ENCODE measurements at places on chromosomes 2 and 18. TPM values are rescaled to one million over a fixed set of nuclear protein-coding genes. Genes with fewer than 3 reads are reported as not detected.

LOXHD1 gene
- total RNA-seq: 0.35 TPM

UNC80 gene
- not detected for total RNA-seq

KLHL30 gene
- not detected for total RNA-seq

ZC3H15 gene
- 80.0 TPM for total RNA-seq

CCDC74B gene
- 1.1 TPM for total RNA-seq

PRKAG3 gene
- total RNA-seq: not detected

SERPINB3 gene
- not detected for total RNA-seq

TBR1 gene
- not detected for total RNA-seq

GRCh38 chr2:221969087-221969829 lies 329.5 kb downstream of the PAX3 start:
- no peaks in the 10 kb centered on the region for H3K4me1 ChIP-seq
- peaks cover 2% of the 10 kb centered on the region for H3K27me3 ChIP-seq
- no peaks in the 10 kb centered on the region for H3K36me3 ChIP-seq
- H3K27ac ChIP-seq: no peak overlapping the region

- peaks cover 18% of the 10 kb centered on the region for H3K36me3 ChIP-seq
- peaks cover 33% of the 10 kb centered on the region for H3K4me1 ChIP-seq
- DNase-seq: peak; percentile 78
- H3K27me3 ChIP-seq: peaks cover 2% of the 10 kb centered on the region
Observed at GRCh38 chr2:178450524-178450773, 526 bp downstream of the PRKRA start.

GRCh38 chr18:46809145-46809544 lies 52.3 kb upstream of the ST8SIA5 start:
- H3K36me3 ChIP-seq: peaks cover 4% of the 10 kb centered on the region
- no peak overlapping the region for H3K27ac ChIP-seq
- no peak for DNase-seq
- H3K4me1 ChIP-seq: no peaks in the 10 kb centered on the region

- H3K4me3 ChIP-seq: no peak overlapping the region
- no peaks in the 10 kb centered on the region for H3K36me3 ChIP-seq
- H3K4me1 ChIP-seq: no peaks in the 10 kb centered on the region
- H3K27me3 ChIP-seq: no peaks in the 10 kb centered on the region
Observed at GRCh38 chr18:68507781-68508180, 207.1 kb downstream of the TMX3 start.

GRCh38 chr18:76491776-76492668 lies 3.0 kb downstream of the ZNF516 start:
- peaks cover 55% of the 10 kb centered on the region for H3K27me3 ChIP-seq
- H3K36me3 ChIP-seq: no peaks in the 10 kb centered on the region
- peaks cover 36% of the 10 kb centered on the region for H3K4me1 ChIP-seq
- H3K4me3 ChIP-seq: peak overlapping the region; percentile 89

DNA sequence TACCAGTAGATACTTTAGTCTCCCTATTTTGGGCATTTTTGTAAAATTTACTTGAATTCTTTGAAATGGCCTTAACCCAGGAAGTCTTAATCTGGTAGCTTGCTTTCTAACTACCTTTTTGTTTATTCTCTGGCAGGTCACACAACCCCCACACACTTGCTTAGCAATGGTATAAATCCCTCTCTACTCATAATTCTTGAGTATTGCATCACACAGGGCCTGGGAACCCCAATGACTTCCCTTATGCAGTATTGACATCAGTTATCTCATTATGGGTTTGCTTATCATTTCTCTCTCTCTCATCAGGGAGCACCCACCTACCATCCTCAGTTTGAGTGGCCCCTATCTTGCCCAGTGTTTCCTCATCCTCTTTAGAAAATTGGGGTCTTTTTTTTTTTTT lies 207.1 kb downstream of the KCNS3 start:
- no peak overlapping the region for H3K27ac ChIP-seq
- H3K4me3 ChIP-seq: no peak overlapping the region
- no peaks in the 10 kb centered on the region for H3K27me3 ChIP-seq
- DNase-seq: no peak

DNA sequence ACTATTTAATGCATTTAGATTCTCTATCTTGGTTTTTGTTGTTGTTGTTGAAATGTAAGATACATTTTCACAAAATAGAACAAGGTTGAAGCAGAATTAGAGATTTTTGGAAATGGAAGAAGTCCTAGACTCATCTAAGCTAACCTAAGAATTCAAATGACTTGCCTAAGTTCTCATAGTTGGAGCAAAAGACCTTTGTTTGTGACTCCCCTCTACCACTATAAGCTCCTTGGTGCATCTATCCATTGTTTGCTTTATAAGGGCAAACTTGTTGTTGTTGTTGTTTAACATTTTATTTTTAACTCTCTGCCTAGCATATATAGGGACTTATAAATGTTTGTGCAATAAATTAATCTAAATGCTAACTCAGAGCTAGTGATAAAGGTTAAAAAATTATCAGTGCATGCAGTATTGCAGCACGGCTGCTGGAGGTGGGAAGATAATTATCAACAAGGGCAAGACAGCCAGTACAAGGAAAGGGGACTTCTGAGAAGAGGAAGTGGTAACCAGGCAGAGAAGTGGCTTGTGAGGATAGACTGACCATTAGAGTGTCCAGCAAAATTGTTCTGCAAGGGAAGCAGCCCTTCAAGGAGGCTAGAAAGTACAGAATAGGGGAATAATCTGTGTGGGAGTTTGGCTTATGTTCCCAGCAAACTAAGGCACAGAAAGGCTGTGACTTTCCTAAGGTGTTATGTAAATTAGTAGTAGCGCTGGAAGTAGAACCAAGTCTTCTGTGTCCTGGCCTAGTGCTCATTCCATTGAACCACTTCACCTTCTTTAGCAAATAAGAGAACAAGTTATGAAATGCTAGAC lies 38.1 kb upstream of the ACYP2 start:
- no peaks in the 10 kb centered on the region for H3K27me3 ChIP-seq
- H3K4me3 ChIP-seq: no peak overlapping the region
- no peak overlapping the region for H3K27ac ChIP-seq
- peaks cover 12% of the 10 kb centered on the region for H3K4me1 ChIP-seq

GRCh38 chr18:55226044-55226443 lies 266.8 kb upstream of the CCDC68 start:
- no peaks in the 10 kb centered on the region for H3K4me1 ChIP-seq
- no peaks in the 10 kb centered on the region for H3K36me3 ChIP-seq
- no peak overlapping the region for H3K4me3 ChIP-seq
- no peaks in the 10 kb centered on the region for H3K27me3 ChIP-seq
- no peak overlapping the region for H3K27ac ChIP-seq

GRCh38 chr2:199509403-199509802 lies 51.7 kb upstream of the SATB2 start:
- H3K27ac ChIP-seq: no peak overlapping the region
- H3K27me3 ChIP-seq: peaks cover 5% of the 10 kb centered on the region
- H3K4me1 ChIP-seq: no peaks in the 10 kb centered on the region
- H3K36me3 ChIP-seq: no peaks in the 10 kb centered on the region
- DNase-seq: no peak

GRCh38 chr2:55169359-55169758 lies 62.7 kb downstream of the CLHC1 start:
- no peaks in the 10 kb centered on the region for H3K36me3 ChIP-seq
- no peaks in the 10 kb centered on the region for H3K4me1 ChIP-seq
- no peak overlapping the region for H3K4me3 ChIP-seq
- no peak for DNase-seq
- no peaks in the 10 kb centered on the region for H3K27me3 ChIP-seq

DNA sequence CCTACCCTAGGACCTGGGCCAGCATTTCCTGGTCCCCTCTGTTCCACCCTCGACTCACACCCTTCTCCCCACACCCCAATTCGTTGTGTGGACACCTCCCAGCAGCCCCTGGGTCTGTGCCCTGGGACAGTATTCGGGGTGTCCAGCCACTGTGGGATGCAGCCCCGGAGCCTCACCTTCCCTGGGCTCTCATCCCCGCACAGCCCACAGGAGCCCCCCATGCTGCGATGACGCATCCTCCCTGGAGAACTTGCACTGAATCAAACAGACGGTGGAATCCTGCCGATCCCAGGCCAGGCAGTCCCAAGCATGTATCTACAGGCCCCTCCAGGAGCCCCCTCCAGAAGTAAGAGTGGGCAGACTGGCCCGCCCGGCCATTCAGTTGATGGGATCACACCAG lies 9.7 kb downstream of the ITM2C start:
- peaks cover 40% of the 10 kb centered on the region for H3K4me1 ChIP-seq
- H3K36me3 ChIP-seq: no peaks in the 10 kb centered on the region
- peak; percentile 1 for DNase-seq
- H3K27ac ChIP-seq: no peak overlapping the region
- no peaks in the 10 kb centered on the region for H3K27me3 ChIP-seq

DNA sequence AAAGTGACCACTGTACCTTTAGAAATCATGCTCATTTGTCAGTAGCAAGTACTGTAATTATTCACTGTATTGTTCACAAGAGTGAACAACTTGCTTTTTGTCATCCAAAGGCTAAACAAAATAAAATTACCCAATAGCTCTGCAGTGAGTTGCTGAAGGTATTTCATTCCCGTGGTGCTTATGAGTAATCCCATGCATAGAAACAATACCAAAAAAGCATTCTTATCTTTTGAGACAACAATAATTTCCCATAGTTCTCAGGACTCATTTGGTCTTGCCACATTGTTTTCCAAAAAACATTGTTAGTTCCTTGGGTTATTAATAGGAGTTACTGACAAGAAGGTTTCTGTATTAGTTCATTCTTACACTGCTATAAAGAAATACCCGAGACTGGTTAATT lies 503.2 kb upstream of the FAM98A start:
- H3K4me1 ChIP-seq: no peaks in the 10 kb centered on the region
- no peaks in the 10 kb centered on the region for H3K27me3 ChIP-seq
- DNase-seq: no peak
- no peaks in the 10 kb centered on the region for H3K36me3 ChIP-seq
- H3K4me3 ChIP-seq: no peak overlapping the region

DNA sequence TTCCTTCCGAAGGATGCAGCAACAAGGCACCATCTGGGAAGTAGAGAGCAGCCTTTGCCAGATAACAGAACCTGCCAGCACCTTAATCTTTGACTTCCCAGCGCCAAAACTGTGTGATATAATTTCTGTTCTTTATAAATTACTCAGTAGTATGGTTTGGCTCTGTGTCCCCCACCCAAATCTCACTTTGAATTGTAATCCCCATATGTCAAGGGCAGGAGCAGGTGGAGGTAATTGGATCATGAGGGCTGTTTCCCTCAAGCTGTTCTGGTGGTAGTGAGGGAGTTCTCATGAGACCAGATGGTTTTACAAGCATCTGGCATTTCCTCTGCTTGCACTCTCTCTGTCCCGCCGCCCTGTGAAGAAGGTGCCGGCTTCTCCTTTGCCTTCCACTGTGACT lies 899.9 kb downstream of the TRIB2 start:
- H3K4me3 ChIP-seq: no peak overlapping the region
- no peak for DNase-seq

DNA sequence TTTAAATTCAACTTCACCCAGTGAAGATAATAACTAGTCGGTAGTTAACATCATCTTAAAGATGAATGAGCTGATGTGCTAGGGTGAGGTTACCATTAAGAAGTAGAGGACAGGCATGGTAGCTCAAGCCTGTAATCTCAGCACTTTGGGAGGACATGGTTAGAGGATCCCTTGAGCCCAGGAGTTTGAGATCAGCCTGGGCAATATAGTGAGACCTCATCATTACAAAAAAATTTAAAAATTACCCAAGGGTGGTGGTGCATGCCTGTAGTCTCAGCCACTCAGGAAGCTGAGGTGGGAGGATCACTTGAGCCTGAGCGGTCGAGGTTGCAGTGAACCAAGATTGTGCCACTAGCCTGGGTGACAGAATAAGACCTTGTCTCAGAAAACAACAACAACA lies 4.7 kb downstream of the GALNT5 start:
- peaks cover 25% of the 10 kb centered on the region for H3K4me1 ChIP-seq
- H3K4me3 ChIP-seq: no peak overlapping the region
- no peak overlapping the region for H3K27ac ChIP-seq
- no peak for DNase-seq

Measured in activated CD4-positive, alpha-beta T cell treated with anti-CD3 and anti-CD28 coated beads, Interleukin-2, amount 10 ng/mL, durations not matched to agents 7 days and 5 days (primary cell).